ENCODE measurements at places on chromosomes 3 and 15. TPM values are rescaled to one million over a fixed set of nuclear protein-coding genes. Genes with fewer than 3 reads are reported as not detected.

Gene TRIM69
- 18.6 TPM for total RNA-seq

Gene SV2B
- total RNA-seq, result not detected

Gene ST8SIA2
- total RNA-seq, result not detected

Gene PTX3
- total RNA-seq, result 684 TPM

Gene PRR20G
- total RNA-seq, result not detected

Gene ZDHHC19
- total RNA-seq, result not detected

Gene UBL7
- 34.1 TPM for total RNA-seq

Gene P2RY13
- total RNA-seq, result not detected

Gene ECE2
- not detected for total RNA-seq

Gene SAXO2
- total RNA-seq, result 0.40 TPM

Gene LTF
- not detected for total RNA-seq

Gene GTF2E1
- total RNA-seq, result 36.6 TPM

Gene SEMA5B
- total RNA-seq, result not detected

Gene ROPN1
- not detected for total RNA-seq

Gene NRROS
- 7.4 TPM for total RNA-seq

Gene CGNL1
- total RNA-seq, result 55.5 TPM

Gene ZDHHC23
- total RNA-seq, result 6.8 TPM

Gene UPK1B
- not detected for total RNA-seq

Gene LRTM1
- not detected for total RNA-seq

Gene AP3B2
- total RNA-seq, result not detected

Gene CHRM5
- not detected for total RNA-seq

Gene MRAS
- 17.6 TPM for total RNA-seq

Gene OSTN
- total RNA-seq, result not detected

Gene MKRN3
- total RNA-seq, result 0.79 TPM

Gene GOLGA8N
- 3.0 TPM for total RNA-seq

Gene TTLL13
- not detected for total RNA-seq

Gene RYK
- 111 TPM for total RNA-seq

Gene SNTN
- not detected for total RNA-seq

Gene GATA2
- total RNA-seq, result 38.3 TPM

Gene DGKG
- 0.13 TPM for total RNA-seq

Gene ARNT2
- total RNA-seq, result 0.27 TPM

Gene C2CD4A
- 1.3 TPM for total RNA-seq

Gene VILL
- total RNA-seq, result 5.3 TPM

Gene SLC35G2
- total RNA-seq, result 21.9 TPM

Gene SST
- total RNA-seq, result not detected

Gene LCTL
- not detected for total RNA-seq

All from thoracic aorta endothelial cell (primary cell).